ENCODE measurements at places on chromosomes 6 and 20.

- DNase-seq, result no peak
Observed at GRCh38 chr6:34423254-34423653, 2.6 kb downstream of the RPS10 start.

DNA sequence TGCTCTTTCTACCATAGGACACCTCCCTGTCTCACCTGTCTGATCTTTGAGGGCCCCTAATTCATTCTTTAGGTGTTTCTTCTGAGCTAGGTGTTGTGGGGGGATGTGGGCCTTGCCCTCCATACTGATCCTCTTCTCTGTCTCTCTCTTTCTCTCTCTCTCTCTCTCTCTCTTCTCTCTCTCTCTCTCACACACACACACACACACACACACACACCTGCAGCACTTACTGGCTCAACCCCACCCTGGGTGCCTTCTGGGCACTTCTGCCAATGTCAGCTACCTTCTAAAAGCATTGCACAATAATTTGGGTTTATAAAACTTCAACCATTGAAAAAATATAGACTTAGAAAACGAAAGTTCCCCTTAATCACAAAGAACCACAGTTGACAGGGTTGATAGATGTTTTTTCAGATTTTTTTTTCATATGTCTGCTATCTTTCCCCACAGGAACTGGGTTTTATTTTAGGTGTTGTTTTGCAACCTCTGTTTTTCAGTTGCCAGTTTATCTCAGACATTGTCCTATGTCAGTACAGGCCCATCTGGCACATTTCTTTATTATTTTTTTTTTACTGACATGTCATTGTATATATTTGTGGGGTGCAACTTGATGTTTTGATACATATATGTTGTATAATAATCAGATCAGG, 28.1 kb downstream of the PKIG start:
- no peak for DNase-seq

DNA sequence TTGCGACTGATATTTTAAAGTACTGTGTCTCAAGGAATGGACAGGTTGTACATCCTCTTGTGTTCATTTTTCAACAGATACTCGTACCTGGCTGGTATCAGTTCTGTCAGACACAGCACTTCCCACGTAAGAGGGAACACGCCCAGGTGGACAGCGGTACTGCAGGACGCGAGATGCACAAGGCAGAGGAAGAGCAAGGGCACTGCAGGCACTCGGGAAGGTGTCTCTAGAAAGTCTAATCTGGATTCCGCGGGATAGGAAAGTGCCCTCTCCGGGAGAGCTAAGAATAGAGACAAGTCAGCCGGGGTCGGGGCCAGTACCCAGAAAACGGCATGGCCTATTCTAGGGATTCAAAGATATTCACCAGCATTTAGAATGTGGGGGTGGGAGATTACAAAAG, 94.2 kb upstream of the MBOAT1 start:
- no peak for DNase-seq

GRCh38 chr6:168607272-168608112, 166.5 kb downstream of the SMOC2 start:
- DNase-seq, result no peak

DNA sequence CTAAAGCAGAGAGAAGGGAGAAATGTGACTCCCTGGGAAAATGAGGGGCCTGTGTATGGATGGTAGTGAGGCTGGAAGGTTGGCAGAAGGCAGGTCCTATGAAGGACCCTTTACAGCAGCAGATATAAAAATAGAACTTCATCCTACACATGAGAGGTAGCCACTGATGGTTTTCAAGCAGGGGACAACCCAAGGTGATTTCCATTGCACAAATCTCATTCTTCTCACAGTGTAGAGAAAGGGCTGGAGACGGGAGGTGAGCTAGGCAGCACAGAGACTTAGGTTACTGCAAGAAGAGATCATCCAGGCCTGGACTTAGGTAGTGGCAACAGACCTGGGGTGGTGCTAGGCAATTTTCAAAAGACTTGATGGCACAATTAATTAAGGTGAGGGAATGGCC, 30.7 kb downstream of the TRAM2 start:
- no peak for DNase-seq

DNA sequence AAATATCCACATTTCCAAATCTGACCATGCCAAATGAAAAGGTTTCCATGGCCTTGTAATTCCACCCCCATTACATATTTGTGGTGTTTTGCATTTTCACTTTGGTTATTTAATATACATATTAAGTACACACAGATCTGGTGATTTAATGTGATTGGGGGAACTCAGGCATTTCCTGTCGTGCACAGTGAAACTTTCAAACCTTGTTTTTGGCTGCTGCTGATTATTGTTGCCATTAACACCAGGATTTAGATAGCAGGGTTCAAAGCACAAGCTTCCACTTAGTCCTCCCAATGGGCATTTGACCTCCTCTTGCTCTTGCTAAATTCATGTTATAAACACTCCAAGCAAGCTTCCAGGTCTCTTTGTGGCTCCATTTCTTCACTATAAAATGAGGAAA, 166.5 kb downstream of the SOBP start:
- DNase-seq, result no peak

DNA sequence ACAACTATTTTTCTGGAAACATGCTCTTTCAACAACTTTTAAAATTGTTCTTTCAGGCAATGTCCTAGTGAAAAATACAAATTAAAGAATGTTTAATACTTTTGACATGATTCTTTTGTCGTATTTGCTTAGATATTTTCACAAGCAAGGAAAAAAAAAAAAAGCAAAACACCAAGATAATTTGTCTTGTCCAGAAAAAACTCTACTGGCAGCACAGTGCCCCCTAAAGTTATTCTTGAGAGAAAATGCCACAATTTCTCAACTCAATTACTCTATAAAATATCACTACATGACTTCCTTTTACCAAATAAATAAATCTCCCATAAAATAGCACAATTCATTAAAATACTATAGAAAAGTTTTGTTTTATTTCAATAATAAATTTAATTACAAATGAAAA, 652.5 kb upstream of the EPHA7 start:
- no peak for DNase-seq

DNA sequence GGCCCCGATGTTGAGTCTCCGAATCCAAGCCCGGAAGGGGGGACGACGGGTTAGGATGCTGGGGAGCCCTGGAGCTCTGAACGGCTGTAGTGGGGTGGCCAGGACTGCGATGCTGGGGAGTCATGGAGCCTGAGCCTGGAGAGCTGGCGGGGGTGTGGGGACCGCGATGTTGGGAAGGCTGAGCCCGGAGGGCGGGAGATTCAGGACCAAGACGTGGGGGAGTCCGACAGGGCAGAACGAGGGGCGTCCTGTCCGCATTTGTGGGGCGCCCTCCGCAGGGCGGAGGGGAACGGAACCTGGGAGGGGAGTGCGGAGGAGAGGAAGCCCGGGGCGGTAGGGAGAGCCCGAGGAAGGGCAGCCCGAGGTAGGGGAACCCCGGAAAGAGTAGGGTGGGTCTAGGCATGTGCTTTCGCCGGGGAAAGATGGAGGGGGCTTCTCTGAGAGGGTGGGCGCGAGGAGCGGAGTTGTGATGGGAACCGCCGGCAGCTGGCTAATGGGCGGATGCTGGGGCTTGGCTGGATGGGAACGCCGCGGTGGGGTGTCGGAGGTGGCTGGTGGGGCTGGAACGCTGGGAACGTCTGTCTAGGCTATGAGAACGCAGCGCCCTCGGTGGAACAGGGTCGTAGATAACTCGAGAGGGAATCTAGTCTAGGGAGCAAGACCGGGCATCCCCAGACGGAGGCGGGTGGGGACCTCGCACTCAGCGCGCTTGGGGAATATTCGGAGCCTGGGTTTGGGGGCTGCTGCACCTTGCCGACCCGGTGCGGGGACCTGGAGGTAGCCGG, 684 bp downstream of the PAQR8 start:
- DNase-seq, result peak; percentile 21

GRCh38 chr20:64057628-64058498, 5.1 kb upstream of the TCEA2 start:
- peak; percentile 59 for DNase-seq

DNA sequence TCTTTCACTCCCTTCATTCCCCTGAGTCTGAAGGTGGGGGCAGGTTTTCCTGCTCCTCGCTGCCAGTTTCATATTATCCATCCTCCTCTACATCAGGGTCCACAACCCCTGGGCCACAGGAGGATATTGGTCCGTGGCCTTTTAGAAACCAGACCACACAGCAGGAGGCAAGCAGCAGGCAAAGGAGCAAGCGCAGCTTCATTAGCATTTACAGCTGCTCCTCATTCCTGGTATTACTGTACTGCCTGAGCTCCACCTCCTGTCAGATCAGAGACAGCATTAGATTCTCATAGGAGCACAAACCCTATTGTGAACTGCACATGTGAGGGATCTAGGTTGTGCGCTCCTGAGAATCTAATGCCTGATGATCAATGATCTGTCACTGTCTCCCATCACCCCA, 380.3 kb downstream of the ARHGAP18 start:
- no peak for DNase-seq

DNA sequence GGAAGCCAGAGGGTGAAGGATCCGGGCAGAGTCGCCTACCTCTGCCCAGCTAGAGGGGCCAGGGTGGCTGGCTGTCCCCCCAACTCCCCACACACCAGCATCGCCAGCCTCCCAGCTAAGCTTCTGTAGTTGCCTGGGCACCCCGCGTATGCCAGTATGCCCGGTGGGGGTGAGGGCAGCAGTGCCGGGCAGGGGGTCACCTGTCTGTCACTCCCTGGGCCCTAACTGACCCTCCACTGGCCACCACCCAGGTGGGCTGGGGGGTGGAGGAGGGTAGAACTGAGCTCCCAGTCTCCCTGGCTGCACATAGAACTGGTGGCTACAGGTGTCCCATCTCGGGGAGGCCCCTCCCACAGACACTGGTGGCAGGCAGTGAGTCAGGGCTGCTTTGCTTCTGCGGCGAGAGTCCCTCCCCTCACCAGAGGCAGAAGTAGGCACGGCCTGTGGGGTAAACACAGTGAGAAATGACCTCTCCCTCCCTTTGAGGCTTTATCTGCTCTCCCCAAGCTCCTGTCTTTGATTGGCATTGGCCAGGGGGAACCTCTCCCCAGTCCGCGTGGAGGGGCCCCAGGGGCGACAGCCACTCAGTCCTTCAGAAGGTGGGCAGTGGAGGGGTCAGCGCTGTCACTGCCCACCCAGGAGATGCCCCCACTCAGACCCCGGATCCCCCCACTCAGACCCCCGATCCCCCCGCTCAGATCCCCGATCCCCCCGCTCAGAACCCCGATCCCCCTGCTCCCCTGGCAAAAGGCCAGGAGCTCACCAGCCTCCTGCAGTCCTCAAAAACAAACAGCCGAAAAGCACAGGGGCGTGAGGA, 2.5 kb downstream of the NTSR1 start:
- no peak for DNase-seq

DNA sequence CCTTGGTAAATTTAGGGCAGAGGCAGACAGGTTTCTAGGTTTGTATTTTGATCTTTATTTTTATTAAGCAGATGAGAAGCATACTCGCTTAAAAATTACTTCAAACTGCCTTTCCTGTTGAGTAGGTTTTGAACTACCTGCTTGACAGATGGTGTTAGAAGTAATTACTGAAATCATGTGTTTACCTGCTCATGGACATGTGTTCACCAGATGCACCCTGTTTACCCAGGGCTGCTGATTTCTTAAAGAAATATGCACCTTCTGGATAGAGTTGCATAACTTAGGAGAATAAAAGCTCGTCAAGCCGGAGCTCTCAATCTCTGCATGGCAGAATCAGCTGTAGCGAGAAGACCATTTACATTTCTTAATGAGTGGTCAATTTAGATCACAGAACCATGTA, 165.1 kb downstream of the CDKAL1 start:
- DNase-seq, result no peak

- no peak for DNase-seq
Observed at GRCh38 chr6:16078064-16078463, 50.8 kb upstream of the MYLIP start.

GRCh38 chr20:22723659-22724058, 139.3 kb upstream of the FOXA2 start:
- DNase-seq, result no peak

DNA sequence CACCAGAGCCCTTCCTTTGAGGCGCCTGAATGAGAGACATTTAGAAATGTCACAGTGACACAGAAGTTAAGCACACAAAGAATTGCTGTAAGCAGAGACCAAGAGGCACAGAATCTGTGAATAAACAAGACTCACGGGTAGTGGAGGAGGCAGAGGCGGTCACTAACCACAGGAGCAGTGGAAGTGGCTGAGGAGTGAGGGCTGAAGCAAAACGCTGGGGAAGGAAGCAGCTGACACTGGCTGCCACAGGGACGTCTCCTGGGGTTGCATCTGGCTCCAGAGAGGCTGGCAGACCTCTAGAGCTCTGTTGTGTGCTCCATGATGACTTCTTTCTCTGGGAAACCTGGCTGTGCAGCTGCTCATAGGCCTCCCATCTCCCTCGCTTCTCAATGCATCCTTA, 65.0 kb upstream of the SLC2A12 start:
- DNase-seq, result no peak

DNA sequence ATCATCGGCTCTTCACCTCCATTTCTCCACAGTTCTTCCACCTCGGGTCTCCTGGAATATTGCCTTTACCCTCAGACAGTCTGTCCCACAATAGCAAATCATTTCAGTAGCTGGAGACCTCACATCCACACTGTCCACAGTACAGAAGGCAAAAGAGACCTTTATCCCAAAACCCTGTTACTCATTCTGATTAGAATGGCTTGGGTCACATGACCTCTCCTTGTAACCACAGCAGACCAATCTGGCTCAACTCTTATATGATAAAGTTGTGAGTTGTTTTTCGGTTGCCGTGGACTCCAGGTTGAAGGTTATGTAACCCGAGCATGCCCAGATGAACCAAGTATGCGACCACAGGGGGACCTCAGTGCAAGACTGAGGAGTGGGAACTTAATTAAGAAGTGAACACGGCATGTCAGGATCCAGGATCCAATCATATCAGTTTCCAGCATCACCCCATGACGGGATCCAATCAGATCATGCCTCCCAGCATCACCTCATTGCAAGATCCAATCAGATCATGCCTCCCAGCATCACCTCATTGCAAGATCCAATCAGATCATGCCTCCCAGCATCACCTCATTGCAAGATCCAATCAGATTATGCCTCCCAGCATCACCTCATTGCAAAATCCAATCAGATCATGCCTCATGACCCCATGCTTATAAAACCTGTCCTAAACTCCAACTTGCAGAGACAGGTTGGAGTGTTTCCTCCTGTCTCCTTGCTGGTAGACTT, 68.7 kb downstream of the LY86 start:
- no peak for DNase-seq

DNA sequence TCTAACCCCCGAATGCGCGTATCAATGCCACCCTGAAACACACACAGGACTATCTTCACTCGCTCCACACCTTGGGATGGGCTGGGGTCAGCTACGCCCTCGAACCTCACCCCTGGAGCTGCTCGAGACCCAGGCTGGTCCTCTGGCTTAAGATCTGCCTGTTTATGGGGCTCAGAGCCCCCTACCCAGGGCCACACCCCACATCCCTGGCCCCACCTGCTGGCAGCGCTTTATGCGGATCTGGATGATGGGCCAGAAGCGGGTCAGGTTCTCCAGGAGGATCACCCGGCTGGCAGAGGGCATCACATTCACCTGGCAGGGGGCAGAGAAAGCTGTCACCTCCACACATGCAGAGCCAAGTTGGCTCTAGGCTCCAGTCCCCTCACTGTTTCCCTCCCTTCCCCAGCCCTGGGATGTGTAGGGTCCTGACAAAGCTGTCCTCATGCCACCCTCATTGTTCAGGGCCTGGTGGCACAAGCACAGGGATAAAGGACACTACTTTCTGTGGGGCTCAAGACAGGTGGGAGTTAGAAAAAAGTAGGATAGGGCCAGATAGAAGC, 8.2 kb downstream of the CUL7 start:
- DNase-seq, result no peak
